ENCODE measurements at places on chromosomes 1 and 21.

- DNase-seq: no peak
Observed at GRCh38 chr1:7683521-7683920, 87.6 kb upstream of the VAMP3 start.

GRCh38 chr1:19864570-19865160 is 17.5 kb upstream of the OTUD3 start:
- no peak for DNase-seq

- DNase-seq: no peak
Observed at GRCh38 chr1:190679044-190679443, 201.4 kb upstream of the BRINP3 start.

GRCh38 chr1:221439747-221440501 is 302.0 kb downstream of the DUSP10 start:
- DNase-seq: peak; percentile 46

DNA sequence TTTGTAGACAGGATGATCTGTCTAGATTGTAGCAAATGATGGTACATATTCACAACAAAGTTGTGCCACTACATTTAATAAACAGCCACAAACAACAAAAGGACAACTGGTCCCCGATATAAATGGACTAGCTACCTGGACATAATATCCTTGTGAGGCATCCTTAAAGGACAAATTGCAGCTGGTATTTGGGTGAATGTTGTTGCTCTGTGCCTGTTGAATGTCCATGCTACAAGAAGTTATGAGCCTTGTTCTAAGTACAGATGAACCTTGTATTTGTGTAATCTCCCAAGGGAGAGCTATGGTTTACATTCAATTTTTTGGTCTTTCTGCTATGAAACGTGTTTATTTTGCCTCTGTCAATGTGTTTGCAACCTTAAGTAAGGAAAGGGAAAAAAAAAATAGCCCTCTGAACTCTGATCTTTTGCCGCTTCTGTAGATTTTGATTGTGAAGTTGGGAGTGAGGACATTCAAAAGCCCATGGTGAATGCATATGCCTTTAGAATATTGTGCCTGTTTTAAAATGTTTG is 26.5 kb downstream of the SFT2D2 start:
- DNase-seq: no peak

- peak; percentile 91 for DNase-seq
Observed at GRCh38 chr1:228275430-228276173, 67.8 kb downstream of the OBSCN start.

GRCh38 chr1:154499446-154499845 is 2.6 kb upstream of the TDRD10 start:
- DNase-seq: no peak

- DNase-seq: no peak
Observed at GRCh38 chr1:29590583-29591565, 354.6 kb downstream of the PTPRU start.

DNA sequence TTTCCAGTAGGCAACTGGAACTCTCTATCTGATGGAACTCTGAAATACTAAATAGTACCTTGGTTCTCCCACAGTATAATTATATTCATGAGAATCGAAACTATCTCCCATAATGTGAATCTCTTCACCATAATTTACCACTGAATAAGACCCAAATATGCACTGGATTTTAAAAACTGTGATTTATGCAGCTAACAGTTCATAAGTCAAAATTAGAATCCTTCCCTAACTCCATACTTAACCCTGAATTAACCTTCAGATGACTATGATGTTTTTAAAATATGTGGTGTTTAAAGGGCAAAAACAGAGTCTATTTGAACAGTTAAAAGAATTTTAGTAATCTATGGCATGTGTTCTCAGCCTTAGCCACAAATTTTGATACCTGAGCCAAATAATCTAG is 22.9 kb upstream of the SLC44A3 start:
- no peak for DNase-seq

- DNase-seq: no peak
Observed at GRCh38 chr21:44905728-44906090, 15.0 kb downstream of the ITGB2 start.

DNA sequence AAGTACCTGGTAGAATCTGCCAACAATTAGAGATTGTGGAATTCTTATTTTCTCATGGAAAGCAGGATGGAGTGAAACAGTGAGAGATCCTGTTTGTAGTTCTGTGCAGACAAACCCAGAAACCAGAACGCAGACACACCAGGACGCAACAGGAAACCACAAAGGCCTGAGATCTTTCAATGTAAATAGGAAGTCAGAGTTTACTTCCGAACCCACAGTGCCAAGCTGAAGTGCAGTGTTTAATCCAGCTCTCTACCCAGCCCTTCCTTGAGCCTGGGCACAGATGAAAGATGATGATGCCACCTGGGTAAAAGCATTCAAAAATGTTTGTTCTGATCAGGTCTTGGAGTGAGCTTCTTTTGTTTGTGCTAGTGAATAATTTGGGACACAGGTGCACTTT is 244.2 kb upstream of the HOOK1 start:
- no peak for DNase-seq

DNA sequence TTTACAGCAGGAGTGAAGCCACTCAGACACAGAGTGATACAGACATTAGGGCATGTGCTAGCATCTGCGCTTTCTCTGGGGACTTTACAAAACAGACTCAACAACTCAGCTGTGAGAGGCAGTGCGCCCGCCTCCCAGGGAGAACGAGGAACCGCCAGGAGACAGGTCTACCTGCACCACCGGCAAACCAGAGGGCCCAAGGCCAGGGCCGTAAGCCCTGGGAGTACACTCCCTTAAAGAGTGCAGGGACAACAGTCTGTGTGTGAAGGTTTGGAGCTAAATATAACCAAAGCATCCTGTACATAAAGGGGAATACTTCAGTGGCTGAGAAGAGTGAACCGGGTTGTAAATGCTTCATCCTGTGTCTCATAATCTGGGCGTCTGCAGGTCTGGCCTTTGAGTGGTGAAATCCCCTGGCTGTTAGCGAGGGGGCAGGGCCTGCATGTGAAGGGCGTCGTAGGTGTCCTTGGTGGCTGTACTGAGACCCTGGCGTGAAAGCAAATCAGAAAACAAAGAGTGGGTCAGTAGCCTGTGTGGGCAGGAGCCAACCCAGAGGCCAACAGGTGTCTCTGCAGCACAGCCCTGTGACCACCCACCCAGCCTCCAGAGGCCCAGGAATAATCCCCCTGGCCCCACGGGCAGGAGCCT is 86.9 kb downstream of the CD247 start:
- no peak for DNase-seq

- no peak for DNase-seq
Observed at GRCh38 chr1:35560256-35561225, 2.9 kb downstream of the NCDN start.

DNA sequence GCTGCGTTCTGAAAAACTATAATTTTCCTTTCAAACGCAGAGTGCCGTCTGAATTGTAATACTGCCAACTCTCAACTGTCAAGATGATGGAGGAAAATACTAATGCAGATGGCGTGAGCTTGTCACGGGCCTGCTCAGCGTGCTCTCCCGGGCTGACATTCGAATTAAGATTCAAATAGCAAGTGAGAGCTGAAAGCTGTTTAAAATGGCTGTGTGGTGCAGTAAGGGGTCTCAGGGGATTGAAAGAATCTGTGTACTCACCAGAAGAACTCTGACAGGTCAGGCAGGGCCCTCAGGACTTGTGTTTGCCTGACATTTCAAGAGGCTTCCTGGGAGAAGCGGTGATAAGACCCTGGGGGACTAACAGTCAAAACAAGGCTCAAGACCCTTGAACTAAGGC is 33.1 kb downstream of the ZMYND12 start:
- no peak for DNase-seq

- no peak for DNase-seq
Observed at GRCh38 chr1:87669674-87670073, 341.0 kb downstream of the LMO4 start.

DNA sequence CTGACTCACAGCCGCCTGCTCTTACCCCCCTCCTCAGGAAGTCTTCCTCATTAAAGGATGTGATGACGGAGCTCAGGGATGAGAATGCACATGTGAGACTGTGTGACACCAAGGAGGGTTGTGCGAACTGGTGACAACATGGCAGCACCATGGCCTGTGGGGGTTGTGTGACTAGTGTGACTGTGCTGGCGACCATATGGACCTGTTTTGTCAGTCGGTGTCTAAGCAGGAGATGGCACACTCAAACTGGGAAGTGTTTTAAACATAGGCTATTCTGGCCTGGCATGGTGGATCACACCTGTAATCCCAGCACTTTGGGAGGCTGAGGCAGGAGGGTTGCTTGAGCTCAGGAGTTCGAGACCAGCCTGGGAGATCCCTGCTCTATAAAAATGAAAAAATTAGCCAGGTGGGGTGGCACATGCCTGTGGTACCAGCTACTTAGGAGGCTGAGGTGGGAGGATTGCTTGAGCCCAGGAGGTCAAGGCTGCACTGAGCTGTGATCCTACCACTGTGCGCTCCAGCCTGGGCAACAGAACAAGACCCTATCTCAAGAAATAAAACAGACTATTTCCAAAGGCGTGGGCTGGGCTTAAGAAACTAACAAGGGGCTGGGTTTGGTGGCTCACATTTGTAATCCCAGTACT is 7.4 kb downstream of the TRNP1 start:
- no peak for DNase-seq

GRCh38 chr1:36236302-36236701 is 12.1 kb downstream of the THRAP3 start:
- no peak for DNase-seq

DNA sequence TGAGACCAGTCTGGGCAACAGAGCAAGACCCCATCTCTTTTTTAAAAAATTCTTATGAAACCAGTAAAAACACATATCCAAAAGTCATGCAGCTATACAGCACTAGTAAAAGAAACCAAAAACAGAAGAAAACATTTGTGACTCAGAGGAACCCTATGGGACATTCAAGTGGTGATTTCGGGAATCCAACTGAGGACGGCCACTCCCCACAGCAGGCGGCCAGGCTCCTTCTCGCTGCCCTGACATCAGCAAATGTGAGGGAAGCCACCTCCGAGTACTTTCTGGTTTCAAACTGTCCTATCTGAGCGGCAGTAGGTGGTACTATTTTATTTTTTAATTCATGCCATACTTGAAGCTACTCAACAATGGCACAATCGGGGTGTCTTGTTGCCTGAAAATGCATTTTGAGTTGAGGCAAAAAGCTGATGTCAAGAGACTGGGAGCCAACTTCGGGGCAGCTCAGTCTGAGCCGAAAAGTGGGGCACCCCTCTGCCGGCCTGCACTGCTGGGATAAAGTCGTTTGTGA is 3.3 kb downstream of the SUMO3 start:
- DNase-seq: no peak

DNA sequence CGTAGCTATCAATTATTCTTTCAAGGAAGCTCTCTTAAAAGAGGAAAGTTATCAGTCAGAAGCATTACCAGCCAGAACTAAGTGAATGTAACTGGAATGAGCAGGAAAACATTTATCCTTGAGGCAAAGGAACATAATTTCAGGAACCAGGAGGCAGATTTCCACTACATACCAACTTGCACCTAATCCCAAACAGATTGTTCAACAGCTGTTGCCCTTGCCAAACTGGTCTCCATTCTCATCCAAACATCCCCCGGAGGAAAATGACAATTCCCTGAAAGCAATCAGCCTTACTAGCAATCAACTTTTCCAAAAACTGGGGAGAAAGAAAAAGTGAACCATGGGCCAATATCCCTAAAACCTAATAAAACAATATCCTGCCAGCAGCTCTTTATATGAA is 35.0 kb downstream of the ENAH start:
- DNase-seq: no peak

Measured in muscle of arm (tissue), 14 donors.